ENCODE measurements at places on chromosomes 7 and 10. TPM values are rescaled to one million over a fixed set of nuclear protein-coding genes. Genes with fewer than 3 reads are reported as not detected.

Gene GNG11
- not detected for total RNA-seq

Gene CASTOR2
- 3.1 TPM for total RNA-seq

Gene SPAM1
- total RNA-seq: not detected

Gene ZNF503
- total RNA-seq: 0.35 TPM

Gene CPXM2
- not detected for total RNA-seq

Gene PTF1A
- total RNA-seq: not detected

Gene SLC26A5
- total RNA-seq: not detected

Gene ADIRF
- not detected for total RNA-seq

Gene PITX3
- total RNA-seq: not detected

Gene HOXA9
- not detected for total RNA-seq

GRCh38 chr7:138878051-138878450, 80.1 kb upstream of the ATP6V0A4 start:
- no peak overlapping the region for H3K27ac ChIP-seq
- peaks cover 35% of the 10 kb centered on the region for H3K4me1 ChIP-seq
- no peak overlapping the region for H3K4me3 ChIP-seq
- H3K27me3 ChIP-seq: no peaks in the 10 kb centered on the region
- no peak for DNase-seq

DNA sequence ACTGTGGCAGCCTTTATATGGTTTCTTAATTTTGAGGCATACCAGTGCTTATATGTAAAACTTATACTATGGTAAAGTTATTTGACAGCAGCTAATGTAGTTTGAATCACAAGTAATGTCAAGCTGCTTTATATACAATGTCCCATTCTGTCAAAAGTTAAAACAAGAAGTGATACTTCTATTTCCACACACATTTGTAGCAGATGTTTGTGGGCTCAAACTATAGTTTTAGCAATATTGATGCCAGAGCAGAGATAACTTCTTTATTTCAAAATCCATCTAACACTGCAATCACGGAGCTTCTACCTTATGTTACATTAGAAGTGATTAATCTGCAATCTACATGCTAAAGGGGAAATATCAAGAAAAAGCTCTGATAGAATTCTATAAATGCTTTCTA, 149.6 kb downstream of the ADK start:
- H3K27me3 ChIP-seq: no peaks in the 10 kb centered on the region
- H3K4me3 ChIP-seq: no peak overlapping the region
- H3K36me3 ChIP-seq: peaks cover 1% of the 10 kb centered on the region
- no peak for DNase-seq
- H3K4me1 ChIP-seq: no peaks in the 10 kb centered on the region
- H3K27ac ChIP-seq: no peak overlapping the region

DNA sequence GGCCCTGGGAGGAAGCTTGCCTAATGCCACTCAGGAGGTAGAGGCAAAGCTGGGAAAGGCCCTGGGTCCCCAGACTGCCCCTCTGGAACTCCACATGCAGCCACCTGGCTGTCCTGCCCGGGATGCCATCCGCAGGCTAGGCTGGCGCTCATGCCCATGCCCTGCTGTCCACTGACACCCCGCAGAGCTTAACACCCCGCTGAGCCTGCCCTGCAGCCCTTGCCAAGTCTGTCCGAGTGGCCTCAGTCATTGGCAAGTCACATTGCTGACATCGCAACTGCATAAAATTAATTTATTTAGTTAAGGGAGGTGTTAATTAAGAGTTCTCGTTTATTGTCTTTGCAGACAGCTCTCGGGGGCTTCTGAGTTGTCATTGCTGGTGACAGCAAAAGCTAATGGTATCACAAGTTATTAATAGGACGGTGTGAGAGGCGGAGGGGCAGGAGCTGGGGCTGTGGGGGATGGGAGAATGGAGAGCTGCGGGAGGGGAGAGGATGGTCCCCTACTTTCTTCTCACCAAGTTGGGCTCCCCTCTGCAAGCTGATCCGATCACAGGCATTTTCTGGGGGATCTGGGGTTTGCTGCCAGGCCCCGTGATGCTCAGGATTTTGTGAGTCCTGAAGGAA, 55.6 kb upstream of the PCBD1 start:
- no peak overlapping the region for H3K27ac ChIP-seq
- no peaks in the 10 kb centered on the region for H3K4me1 ChIP-seq
- H3K27me3 ChIP-seq: peaks cover 7% of the 10 kb centered on the region

DNA sequence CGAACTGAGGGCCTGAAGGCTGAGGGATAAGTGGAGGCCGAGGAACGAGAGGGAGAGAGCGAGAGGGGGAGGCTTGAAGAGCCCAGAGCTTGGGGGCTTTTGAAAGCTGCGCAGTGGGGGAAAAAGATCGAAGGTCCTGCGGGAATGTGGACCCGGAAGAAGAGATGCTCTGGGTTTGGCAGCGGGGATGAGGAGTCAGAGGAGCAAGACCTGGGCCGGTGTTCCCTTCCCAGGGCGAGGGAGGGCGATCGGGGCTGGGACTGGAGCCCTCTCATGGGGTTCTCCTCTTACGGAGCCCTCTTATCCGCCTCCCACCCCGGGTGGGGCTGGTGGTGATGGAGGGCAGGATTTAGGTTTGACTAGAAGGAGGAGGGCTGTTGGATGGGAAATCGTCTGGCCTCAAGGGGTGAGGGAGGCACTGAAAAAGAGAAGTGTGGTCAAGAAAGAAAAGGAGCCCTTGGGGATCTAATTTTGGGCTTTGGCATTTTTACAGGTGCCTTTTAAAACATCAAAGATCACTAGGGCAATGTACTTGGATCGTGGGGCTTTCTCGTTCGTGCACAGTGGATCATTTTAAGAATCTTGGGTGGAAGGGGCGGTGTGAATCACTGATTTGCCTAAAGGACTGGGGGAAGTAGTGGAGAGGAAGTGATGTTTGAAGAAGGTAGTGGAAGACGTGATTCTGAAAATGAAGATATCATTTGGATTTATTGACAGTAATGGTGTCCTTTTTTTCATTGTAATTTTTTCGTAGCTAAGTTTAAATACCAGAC, 637 bp downstream of the SAMD8 start:
- DNase-seq: peak; percentile 68
- H3K27me3 ChIP-seq: no peaks in the 10 kb centered on the region
- peak overlapping the region; percentile 84 for H3K4me3 ChIP-seq
- peaks cover 8% of the 10 kb centered on the region for H3K36me3 ChIP-seq
- peak overlapping the region; percentile 87 for H3K27ac ChIP-seq
- H3K4me1 ChIP-seq: peaks cover 49% of the 10 kb centered on the region

DNA sequence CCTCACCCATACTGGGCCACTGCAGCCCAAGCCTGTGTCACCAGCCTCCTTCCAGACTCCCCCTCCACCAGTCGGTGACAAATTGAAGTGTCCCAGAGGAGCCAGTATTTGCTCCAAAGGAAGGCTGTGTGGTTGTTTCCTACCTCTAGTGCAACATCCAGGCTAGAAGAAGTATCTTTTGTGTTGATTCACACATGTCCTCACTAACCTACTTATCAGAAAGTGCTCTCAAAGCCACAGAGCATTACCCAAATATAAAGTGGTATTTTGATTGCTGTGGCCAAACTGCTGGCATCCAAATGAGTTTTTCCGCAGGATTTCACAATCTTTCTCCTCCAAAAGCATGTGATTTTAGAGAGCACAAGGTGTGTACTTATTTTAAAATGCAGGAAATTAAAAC, 134.8 kb downstream of the CUL2 start:
- H3K27me3 ChIP-seq: no peaks in the 10 kb centered on the region
- DNase-seq: no peak
- H3K4me3 ChIP-seq: no peak overlapping the region

GRCh38 chr7:148395990-148396716, 194.4 kb upstream of the C7orf33 start:
- H3K27ac ChIP-seq: no peak overlapping the region
- no peak for DNase-seq
- H3K27me3 ChIP-seq: peaks cover 49% of the 10 kb centered on the region
- H3K36me3 ChIP-seq: no peaks in the 10 kb centered on the region
- peaks cover 4% of the 10 kb centered on the region for H3K4me1 ChIP-seq
- no peak overlapping the region for H3K4me3 ChIP-seq

DNA sequence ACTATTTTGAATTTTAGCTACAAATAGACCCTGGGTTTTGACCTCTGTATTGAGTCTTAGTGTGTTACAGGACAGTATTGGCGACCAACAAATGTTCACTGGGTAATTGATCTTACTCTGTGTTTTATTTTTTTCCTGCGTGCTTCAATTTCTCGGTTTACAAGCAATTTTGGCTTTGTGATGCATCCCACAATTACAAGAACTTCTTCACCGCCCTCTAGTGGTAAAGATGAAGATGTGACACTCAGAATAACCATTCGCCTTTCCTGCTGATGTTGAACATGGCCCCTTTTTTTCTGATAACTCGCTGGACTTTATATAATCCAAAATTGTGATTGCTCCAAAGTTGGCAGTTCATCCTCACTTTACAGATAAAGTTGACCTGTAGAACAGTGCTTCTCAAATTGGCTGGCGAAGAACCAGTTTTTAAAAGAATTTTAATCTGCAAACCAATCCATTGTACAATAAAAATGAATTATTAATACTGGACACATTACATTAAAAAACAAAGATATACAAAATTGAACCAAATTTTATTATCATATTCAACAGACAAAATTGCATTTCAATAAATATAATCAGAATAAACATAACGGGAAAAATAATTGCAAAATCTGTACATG, 20.2 kb upstream of the SMC3 start:
- H3K4me3 ChIP-seq: no peak overlapping the region
- DNase-seq: no peak
- no peaks in the 10 kb centered on the region for H3K36me3 ChIP-seq

GRCh38 chr10:79171504-79171903, 102.7 kb downstream of the ZMIZ1 start:
- no peak overlapping the region for H3K27ac ChIP-seq
- H3K4me1 ChIP-seq: no peaks in the 10 kb centered on the region
- H3K27me3 ChIP-seq: no peaks in the 10 kb centered on the region
- H3K36me3 ChIP-seq: no peaks in the 10 kb centered on the region

DNA sequence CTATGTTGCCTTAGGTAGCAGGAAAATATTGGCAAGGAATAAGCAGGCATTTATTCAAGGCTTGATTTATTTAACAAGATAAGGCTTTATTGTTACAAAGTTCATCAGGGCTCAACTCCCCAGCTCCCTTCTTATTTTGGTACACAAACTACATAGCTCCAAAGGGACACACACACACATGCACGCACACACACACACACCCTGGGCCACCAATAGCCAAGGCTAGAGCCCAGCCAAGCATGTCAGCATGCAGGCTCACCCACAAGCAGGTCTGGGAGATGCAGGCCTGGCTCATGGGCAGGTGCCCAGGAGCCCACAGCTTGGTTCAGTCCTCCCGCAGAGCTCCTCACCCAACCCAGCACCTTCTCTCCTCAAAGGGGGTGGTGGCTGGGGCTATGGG, 23.4 kb downstream of the LEP start:
- H3K36me3 ChIP-seq: no peaks in the 10 kb centered on the region
- no peak overlapping the region for H3K27ac ChIP-seq
- peaks cover 31% of the 10 kb centered on the region for H3K27me3 ChIP-seq

GRCh38 chr10:108789919-108790318, 1133.4 kb downstream of the XPNPEP1 start:
- H3K27me3 ChIP-seq: no peaks in the 10 kb centered on the region
- H3K27ac ChIP-seq: no peak overlapping the region
- H3K36me3 ChIP-seq: no peaks in the 10 kb centered on the region
- H3K4me1 ChIP-seq: peaks cover 3% of the 10 kb centered on the region

DNA sequence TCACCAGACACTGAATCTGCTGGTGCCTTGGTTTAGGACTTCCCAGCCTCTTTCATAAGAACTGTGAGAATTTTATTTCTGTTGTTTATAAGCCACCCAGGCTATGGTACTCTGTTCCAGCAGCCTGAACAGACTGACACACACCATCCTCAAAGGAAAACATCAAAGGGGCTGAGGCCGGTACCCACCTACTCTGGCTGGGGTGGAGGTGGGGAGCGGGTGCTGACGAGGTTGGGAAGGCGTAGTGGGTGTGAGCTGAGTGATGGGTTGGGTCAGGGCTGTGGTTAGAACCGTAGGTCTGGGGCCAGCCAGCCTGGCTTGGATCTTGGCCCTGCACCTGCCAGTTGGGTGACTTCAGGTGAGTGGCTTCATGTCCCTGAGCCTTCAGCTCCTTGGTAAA, 136.3 kb downstream of the SH3PXD2A start:
- H3K27me3 ChIP-seq: no peaks in the 10 kb centered on the region
- H3K36me3 ChIP-seq: no peaks in the 10 kb centered on the region
- peaks cover 3% of the 10 kb centered on the region for H3K4me1 ChIP-seq
- no peak overlapping the region for H3K27ac ChIP-seq
- no peak overlapping the region for H3K4me3 ChIP-seq
- DNase-seq: no peak

- no peak overlapping the region for H3K4me3 ChIP-seq
- no peaks in the 10 kb centered on the region for H3K27me3 ChIP-seq
- H3K36me3 ChIP-seq: no peaks in the 10 kb centered on the region
- H3K27ac ChIP-seq: no peak overlapping the region
- H3K4me1 ChIP-seq: no peaks in the 10 kb centered on the region
Observed at GRCh38 chr7:42338916-42339540, 102.0 kb upstream of the GLI3 start.

GRCh38 chr7:64879086-64879730, 23.9 kb upstream of the ZNF273 start:
- H3K4me1 ChIP-seq: peaks cover 17% of the 10 kb centered on the region
- H3K27me3 ChIP-seq: peaks cover 29% of the 10 kb centered on the region
- no peak overlapping the region for H3K4me3 ChIP-seq
- peaks cover 1% of the 10 kb centered on the region for H3K36me3 ChIP-seq
- no peak overlapping the region for H3K27ac ChIP-seq

DNA sequence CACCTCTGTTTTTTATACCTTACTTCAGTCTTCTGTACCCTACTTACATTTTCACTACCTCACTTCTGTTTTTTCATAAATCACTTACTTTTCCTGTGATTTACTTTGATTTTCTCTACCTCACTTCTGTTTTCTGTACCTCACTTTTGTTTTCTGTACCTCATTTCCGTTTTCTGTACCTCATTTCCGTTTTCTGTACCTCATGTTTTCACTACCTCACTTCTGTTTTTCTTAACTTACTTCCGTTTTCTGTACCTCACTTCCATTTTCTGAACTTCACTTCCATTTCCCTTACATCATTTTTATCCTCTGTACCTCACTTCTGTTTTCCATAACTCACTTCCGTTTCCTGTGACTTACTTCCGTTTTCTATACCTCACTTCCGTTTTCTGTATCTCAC, 492.0 kb upstream of the AKR1E2 start:
- H3K36me3 ChIP-seq: no peaks in the 10 kb centered on the region
- H3K4me1 ChIP-seq: no peaks in the 10 kb centered on the region
- no peak overlapping the region for H3K4me3 ChIP-seq
- H3K27me3 ChIP-seq: no peaks in the 10 kb centered on the region
- H3K27ac ChIP-seq: no peak overlapping the region

GRCh38 chr7:127938588-127938987, 92.6 kb downstream of the LRRC4 start:
- H3K4me3 ChIP-seq: no peak overlapping the region
- no peaks in the 10 kb centered on the region for H3K27me3 ChIP-seq
- no peak for DNase-seq
- H3K27ac ChIP-seq: no peak overlapping the region
- H3K36me3 ChIP-seq: peaks cover 4% of the 10 kb centered on the region

GRCh38 chr10:22294694-22295093, 21.5 kb upstream of the COMMD3 start:
- no peak overlapping the region for H3K27ac ChIP-seq
- H3K27me3 ChIP-seq: peaks cover 23% of the 10 kb centered on the region
- H3K36me3 ChIP-seq: no peaks in the 10 kb centered on the region

Measured in activated CD8-positive, alpha-beta memory T cell treated with anti-CD3 and anti-CD28 coated beads, Interleukin-2, amount 10 ng/mL, durations not matched to agents 7 days and 5 days (primary cell).